Umbilical cord (tissue), 2 donors: ENCODE measurements at places on chromosomes 7 and 10. TPM values are rescaled to one million over a fixed set of nuclear protein-coding genes. Genes with fewer than 3 reads are reported as not detected.
A peak's percentile ranks its signal among the peaks of the same experiment; 100 is the strongest.

Gene ANKRD30A
- 0.72 TPM for total RNA-seq

Gene PLXDC2
- 25.3 TPM for total RNA-seq

DNA sequence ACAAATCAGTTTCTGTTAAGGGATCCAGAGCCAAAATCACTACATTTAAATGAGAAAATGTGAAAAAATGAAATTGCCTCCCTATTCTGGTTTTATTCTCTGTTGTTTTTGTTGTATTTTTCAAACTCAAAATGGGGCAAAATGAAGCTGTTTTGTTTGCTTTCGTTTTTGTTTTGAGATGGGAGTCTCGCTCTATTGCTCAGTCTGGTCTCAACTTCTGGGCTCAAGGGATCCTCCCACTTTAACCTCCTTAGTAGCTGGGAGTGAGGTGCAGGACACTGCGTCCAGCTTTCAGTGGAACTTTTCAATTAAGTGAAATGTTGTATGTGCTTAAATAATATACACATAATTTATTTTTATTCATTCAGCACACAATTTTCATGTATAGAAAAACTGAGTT lies 205.0 kb downstream of the SORCS1 start:
- no peak for DNase-seq

GRCh38 chr7:82204694-82205093 lies 238.9 kb downstream of the CACNA2D1 start:
- DNase-seq, result no peak

DNA sequence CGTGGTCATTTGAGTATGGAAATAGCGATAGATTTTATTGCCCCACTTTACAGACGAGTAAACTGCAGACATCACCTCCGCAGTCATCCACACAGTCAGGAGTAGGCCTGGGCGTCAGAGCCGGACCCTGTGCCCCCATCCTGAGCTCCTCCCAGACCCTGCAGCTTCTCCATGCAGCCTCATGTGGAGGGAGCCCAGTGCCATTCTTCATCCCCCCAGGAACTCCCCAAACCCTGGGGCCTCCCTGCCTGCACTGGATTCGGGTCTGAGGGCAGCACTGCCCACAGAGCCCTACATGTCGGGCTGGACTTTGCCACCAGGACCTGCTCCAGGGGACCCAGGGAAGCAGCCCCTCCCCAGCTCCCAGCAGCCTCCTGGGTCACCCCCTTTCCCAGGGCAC lies 100.8 kb downstream of the MKI67 start:
- DNase-seq, result no peak

DNA sequence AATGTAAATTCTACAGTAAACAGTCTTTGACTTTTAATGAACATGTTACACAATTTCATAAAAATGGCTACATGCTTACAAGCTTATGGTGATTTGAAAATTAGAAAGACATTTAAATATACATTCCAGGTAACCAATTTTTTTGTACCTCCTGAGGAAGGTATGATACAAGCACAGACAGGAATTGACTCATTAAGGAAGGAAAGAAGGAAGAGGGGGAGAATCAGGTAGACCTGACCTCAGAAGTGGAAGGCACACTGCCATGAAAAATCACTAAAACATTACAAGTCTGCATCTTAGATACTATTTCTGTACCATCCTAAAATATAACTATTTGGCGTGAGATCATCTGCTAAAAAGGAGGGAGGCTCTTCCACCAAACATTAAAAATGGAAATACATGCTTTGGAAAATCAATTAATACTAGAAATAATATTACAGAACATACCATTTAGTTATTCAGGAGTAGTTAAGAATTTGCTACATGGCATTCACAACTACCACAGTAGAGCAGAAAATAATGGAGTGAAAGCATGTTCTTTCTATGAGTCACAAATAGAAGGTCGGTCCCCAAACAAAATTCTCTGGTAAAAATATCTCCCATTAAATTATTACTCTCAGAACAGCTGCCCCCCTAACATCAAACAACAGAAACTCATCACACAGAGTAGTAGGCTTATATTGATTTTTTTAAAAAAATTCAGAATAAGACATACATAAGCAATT lies 15.2 kb downstream of the RAB11FIP2 start:
- DNase-seq, result no peak

DNA sequence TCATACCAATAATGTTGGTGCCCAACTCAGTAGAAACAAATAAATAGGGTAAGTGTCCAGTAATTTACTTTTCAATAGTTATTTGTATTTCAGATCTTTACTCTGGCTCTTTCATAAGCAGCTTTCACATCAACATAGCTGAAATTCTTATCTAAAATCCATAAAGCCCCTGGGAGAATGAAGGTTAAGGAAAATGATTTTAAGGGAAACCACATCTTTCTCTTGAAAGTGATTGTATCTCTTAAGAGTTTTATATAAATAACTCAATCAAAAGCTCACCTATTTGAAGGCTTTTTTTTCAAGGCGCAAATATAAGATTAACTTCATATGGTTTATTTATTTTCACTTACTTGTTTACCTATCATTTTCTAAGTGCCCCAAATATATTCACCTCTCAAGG lies 324.4 kb downstream of the HGF start:
- peak; percentile 13 for DNase-seq

DNA sequence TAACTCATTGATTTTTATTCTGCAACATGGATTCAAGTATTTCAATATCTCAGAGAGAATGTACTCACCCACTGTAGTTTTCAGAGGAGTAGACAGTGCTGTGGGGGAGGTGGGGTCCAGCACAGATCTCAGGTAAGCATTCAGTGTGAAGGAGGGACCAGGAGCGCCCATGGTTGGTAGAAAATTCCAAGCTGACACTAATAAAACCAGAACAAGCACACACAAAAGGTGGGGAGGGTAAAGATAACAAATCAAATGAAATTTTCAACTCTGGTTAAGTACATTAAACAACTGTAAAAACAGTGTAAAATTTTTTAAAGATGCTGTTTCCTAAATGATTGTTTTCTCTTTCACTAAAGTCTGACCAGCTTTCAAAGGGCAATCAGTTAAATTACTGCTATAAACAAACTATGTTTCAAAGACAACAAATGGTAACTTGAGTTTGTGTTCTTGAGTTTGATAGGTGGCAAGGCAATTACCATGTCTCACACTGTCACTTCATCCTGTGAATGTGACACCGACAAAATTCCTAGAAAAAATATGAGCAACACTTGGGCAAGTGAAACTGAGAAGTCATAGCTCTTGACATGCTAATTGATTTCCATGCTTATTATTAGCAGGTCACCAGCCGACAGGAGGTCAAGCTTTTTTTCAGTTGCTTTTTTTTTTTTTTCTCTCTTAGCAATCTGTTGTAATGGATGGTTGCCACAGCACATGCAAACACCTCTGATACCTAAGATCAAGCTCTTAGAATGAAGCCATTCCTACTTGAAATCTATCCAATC lies 205.8 kb upstream of the SLC26A5 start:
- DNase-seq, result no peak

DNA sequence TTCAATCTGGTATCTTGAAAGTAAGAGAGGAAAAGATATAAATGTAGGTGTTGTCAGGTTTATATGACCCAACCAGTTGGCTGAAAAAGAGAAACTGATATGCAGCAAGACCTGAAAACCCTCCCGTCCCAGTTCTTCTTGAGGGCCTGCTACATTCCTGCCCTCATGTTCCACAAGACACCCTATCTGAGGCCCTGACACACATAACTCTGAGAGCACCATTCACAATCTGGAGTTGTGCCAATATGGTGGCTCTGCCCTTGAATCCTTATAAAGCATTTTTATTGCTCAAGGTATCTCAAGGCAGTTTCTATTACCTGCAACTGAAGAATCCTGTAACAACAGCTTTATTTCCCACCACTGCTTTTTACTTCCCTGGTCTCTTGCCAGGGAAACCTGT lies 17.0 kb downstream of the XPNPEP1 start:
- DNase-seq, result no peak

DNA sequence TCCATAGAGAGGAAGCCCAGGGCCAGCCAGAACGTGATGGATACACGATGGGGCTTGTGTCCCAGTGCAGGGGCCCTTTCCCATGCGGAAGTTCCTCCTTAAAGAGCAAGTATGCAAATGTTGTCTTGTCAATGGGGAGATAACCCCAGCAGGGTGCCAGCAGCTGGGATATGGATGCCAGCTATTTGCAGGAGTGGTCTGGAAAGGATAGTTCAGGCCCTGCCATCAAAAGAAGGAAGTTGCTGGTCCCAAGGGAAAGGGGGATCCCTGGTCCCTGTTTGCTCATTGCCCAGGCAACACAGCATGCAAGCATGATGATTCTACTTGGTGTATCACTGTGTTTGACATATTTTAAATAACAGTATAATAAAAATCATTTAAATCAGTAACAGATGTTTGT lies 73.1 kb upstream of the HECW1 start:
- no peak for DNase-seq

DNA sequence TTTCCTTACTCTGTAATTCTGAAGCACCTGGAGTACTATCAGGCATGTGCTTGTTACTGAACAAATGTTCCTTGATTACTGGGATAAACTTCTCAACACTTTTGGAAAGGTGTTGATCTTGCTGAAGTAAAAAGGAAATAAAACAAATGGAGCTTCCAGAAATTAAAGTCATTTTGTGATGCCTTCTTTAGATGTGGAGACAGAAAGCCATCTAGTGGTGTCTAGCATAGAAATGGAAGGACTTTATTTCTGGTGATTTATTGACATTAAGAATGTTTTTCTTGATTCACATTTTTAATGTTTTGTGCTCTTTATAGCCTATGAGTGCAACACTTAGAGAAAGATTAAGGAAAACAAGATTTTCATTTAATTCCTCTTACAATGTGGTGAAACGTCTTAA lies 1.4 kb downstream of the SFR1 start:
- peak; percentile 21 for DNase-seq
